CD4-positive, alpha-beta T cell (primary cell): ENCODE measurements at places on chromosomes 16 and 17.

GRCh38 chr16:27149986-27150385 lies 53.3 kb upstream of the KDM8 start:
- H3K4me1 ChIP-seq: peaks cover 6% of the 10 kb centered on the region
- no peak for DNase-seq
- no peaks in the 10 kb centered on the region for H3K36me3 ChIP-seq

GRCh38 chr16:81752225-81752875 lies 26.7 kb upstream of the PLCG2 start:
- H3K36me3 ChIP-seq: no peaks in the 10 kb centered on the region
- H3K4me3 ChIP-seq: no peak overlapping the region
- H3K27ac ChIP-seq: no peak overlapping the region
- H3K4me1 ChIP-seq: peaks cover 5% of the 10 kb centered on the region
- no peak for DNase-seq
- H3K27me3 ChIP-seq: no peaks in the 10 kb centered on the region

DNA sequence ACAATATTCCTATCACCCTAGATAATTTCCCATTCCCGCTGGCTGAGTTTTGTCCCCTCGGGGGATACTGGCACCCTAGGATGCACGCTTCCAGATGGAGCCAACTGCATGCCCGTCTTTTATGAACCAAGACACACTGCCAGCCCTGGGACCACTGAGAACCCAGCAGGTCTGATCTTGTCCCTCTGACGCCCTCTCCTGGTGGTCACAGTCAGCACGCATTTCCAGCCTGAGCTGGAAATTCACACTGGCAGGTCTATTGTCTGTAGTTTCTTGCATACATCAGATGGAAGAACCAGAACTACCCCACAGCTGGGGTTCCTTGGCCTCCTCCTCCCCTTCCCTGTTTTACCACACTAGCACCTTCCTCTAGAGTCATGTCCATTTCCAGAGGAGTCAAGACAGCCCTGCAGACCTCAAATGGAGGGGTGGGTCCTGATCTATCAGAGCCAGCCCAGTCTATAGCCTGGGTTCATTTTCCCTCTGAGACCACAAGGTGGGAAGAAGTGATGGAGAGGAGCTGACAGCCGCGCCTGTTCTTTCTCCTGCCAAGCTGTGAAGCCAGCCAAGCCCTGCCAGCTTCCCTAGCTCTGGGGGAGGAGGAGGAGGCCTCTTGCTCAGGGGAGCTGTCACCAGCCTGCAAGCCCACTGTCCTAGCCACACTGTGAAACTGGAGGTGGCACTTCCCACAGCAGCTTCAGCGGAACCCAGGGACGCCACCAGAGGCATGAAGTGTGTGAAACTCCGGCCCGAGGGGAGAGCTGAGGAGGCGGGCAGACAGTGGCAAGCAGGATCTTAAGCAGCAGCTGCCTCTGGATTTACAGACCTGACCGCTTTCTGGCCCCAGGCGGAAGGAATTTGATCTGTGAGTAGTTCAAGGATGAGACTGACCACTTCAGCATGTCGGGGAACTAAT lies 29.3 kb downstream of the MXRA7 start:
- H3K27me3 ChIP-seq: no peaks in the 10 kb centered on the region
- DNase-seq: peak; percentile 73
- H3K4me3 ChIP-seq: no peak overlapping the region

DNA sequence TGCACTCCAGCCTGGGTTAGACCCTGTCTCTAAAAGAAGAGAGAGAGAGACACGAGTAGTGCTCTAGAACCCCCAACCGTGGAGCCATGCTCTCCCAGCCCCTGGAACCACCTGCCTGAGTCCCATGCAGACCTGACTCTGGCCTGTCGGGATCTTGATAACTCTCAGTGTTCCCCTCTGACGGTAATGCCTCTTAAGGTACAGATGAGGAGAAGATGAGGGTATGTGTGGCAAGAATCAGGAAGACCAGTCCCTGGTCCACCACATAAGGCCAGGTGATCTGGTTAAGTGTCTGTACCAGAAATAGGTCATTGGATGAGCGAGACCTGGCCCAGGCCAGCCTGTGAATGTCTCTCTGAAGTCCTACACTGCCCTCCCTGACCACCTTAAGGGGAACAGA lies 18.4 kb downstream of the OSBPL7 start:
- H3K27me3 ChIP-seq: no peaks in the 10 kb centered on the region
- no peak overlapping the region for H3K4me3 ChIP-seq
- no peak for DNase-seq

GRCh38 chr16:14428043-14428442 lies 202.0 kb downstream of the PARN start:
- H3K27ac ChIP-seq: no peak overlapping the region
- DNase-seq: no peak
- no peaks in the 10 kb centered on the region for H3K27me3 ChIP-seq
- H3K36me3 ChIP-seq: peaks cover 4% of the 10 kb centered on the region

GRCh38 chr16:15559176-15559575 lies 83.8 kb downstream of the MARF1 start:
- DNase-seq: no peak
- H3K27me3 ChIP-seq: no peaks in the 10 kb centered on the region
- H3K27ac ChIP-seq: no peak overlapping the region
- H3K4me3 ChIP-seq: no peak overlapping the region

DNA sequence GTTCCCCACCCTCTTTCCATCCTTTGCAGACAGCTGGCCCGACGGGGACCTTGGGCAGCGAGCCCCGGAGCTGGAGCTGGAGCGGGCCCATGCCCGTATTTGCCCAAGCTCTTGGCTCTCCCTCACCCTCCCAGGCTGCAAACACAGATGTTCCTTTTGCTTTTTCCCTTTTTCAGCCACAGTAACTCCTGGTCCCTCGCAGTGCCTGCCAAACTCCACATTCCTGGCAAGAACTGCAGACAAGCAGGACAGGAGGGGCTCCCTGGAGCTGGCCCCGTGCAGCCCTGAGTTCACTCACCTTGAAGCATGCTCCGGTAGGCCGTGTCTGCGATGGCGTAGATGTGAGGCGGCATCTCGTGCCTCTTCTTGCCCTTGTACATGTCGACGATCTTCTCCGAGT lies 33.9 kb downstream of the MYH11 start:
- H3K27me3 ChIP-seq: no peaks in the 10 kb centered on the region
- no peaks in the 10 kb centered on the region for H3K4me1 ChIP-seq
- no peaks in the 10 kb centered on the region for H3K36me3 ChIP-seq
- no peak overlapping the region for H3K27ac ChIP-seq
- no peak overlapping the region for H3K4me3 ChIP-seq
- DNase-seq: no peak

- H3K4me3 ChIP-seq: no peak overlapping the region
- DNase-seq: no peak
- H3K4me1 ChIP-seq: no peaks in the 10 kb centered on the region
Observed at GRCh38 chr17:51819341-51820219, 338.9 kb downstream of the CA10 start.

DNA sequence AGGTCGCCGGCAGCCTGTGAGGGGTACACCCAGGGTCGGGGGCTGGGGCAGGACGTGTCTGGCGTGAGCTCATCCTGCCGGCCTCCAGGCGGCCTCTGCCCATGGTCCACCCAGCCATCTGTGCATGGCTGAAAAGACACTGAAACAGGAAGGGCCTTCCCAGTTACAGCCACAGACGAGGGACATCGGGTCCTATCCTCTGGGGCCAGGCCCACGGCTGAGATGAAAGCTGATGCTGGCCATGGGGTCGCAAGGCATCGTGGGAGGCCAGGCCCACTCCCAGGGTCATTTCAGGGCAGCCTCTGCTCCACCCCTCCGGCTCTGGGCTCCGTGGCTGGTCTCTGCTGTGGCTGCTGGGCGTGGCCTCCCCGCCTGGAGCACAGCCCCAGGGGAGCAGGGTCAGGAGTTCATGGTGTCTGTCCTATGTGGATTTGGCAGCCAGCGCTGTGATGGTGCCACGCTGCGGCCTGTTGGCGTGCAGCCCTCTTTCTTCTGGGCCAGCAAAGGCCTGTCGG lies 16.6 kb upstream of the ATP6V0C start:
- H3K4me3 ChIP-seq: no peak overlapping the region
- H3K4me1 ChIP-seq: peaks cover 7% of the 10 kb centered on the region
- H3K27me3 ChIP-seq: no peaks in the 10 kb centered on the region
- DNase-seq: no peak

GRCh38 chr16:12518241-12519175 lies 285.2 kb downstream of the CPPED1 start:
- no peaks in the 10 kb centered on the region for H3K4me1 ChIP-seq
- H3K36me3 ChIP-seq: no peaks in the 10 kb centered on the region
- H3K27me3 ChIP-seq: no peaks in the 10 kb centered on the region
- no peak for DNase-seq
- H3K27ac ChIP-seq: no peak overlapping the region

GRCh38 chr17:50166518-50167181 lies 845 bp downstream of the SGCA start:
- no peak for DNase-seq
- no peak overlapping the region for H3K4me3 ChIP-seq

DNA sequence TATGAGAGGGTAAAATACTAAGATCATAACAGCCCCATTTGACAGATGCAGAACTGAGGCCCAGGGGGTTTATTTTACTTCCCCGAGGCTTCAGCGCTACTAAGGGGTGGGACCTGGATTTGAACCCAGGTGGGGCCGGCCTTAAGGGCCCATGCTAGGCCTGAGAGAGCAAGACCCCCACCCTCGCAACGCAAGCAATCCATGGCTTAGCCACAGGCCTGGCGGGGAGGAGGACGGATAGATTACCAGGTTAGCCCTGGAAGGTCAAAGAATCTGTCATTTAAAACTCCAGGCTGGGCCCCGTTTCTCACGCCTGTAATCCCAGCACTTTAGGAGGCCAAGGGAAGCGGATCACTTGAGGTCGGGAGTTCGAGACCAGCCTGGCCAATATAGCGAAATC lies 1.9 kb upstream of the CDH3 start:
- H3K36me3 ChIP-seq: no peaks in the 10 kb centered on the region
- H3K27me3 ChIP-seq: peaks cover 63% of the 10 kb centered on the region
- DNase-seq: no peak
- H3K4me3 ChIP-seq: no peak overlapping the region
- no peak overlapping the region for H3K27ac ChIP-seq
- H3K4me1 ChIP-seq: peaks cover 27% of the 10 kb centered on the region

DNA sequence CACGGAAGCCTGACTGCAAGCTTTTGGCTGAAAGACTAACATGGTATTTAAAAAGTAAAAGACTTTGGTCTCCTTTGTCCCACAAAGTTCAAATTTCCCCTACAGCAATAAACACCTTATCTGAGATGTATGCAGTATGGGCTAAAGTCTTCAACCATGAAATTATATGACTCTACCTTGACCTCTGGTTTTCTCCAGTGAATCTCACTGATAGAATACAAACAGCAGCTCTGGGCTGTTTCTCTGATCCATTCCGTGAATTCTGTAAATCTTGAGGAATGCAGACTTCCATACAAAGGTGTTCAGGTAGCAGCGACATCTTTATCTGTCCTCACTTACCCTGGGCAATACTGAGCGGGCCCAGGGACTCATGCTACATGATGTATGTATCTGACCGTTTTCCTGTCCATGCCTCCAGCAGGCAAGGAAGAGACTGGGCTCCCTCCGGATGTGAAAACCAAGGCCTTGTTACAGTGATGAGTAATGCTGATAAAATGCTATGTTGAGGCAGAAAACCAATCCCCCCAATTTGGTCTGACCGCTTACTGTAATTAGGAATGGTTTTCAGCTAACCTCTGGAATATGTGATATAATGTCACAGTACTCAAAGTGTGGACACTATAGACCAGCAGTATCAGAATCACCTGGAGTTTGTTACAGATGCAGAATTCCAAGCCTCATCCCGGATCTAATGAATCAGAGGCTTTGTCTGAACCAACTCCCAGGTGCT lies 589.8 kb downstream of the HS3ST4 start:
- H3K27me3 ChIP-seq: no peaks in the 10 kb centered on the region
- H3K27ac ChIP-seq: no peak overlapping the region
- no peaks in the 10 kb centered on the region for H3K36me3 ChIP-seq
- DNase-seq: no peak
- H3K4me3 ChIP-seq: no peak overlapping the region
- no peaks in the 10 kb centered on the region for H3K4me1 ChIP-seq

GRCh38 chr17:49567871-49568694 lies 7.6 kb upstream of the NXPH3 start:
- H3K36me3 ChIP-seq: no peaks in the 10 kb centered on the region
- no peak overlapping the region for H3K27ac ChIP-seq
- peaks cover 25% of the 10 kb centered on the region for H3K4me1 ChIP-seq
- H3K27me3 ChIP-seq: peaks cover 4% of the 10 kb centered on the region

- no peaks in the 10 kb centered on the region for H3K36me3 ChIP-seq
- no peaks in the 10 kb centered on the region for H3K4me1 ChIP-seq
- H3K27ac ChIP-seq: no peak overlapping the region
Observed at GRCh38 chr16:86828202-86828601, 249.9 kb downstream of the FOXL1 start.

GRCh38 chr17:74304184-74304583 lies 21.8 kb upstream of the KIF19 start:
- H3K27me3 ChIP-seq: no peaks in the 10 kb centered on the region
- H3K36me3 ChIP-seq: no peaks in the 10 kb centered on the region
- DNase-seq: no peak
- H3K4me3 ChIP-seq: no peak overlapping the region
- no peak overlapping the region for H3K27ac ChIP-seq

DNA sequence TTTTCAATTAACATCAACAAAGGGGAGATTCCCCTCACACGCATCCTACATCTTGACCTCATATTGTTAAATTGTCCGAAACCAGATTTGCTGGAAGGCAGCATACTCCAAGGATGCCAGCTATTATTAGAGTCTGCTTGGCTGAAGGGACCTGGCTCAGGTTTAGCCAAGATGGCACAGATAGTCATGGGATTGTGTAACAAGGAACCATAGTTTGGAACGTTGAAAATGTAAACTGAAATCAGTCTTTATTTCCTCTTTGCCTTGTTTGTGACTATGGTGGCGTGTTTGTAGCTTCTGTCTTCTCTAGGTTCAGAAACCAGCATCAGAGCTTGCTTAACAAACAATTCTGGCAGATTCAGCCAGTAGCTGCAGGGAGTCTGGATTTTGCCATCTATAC lies 5.9 kb downstream of the ARSG start:
- no peaks in the 10 kb centered on the region for H3K36me3 ChIP-seq
- peak; percentile 44 for DNase-seq
- H3K27ac ChIP-seq: peak overlapping the region; percentile 51

DNA sequence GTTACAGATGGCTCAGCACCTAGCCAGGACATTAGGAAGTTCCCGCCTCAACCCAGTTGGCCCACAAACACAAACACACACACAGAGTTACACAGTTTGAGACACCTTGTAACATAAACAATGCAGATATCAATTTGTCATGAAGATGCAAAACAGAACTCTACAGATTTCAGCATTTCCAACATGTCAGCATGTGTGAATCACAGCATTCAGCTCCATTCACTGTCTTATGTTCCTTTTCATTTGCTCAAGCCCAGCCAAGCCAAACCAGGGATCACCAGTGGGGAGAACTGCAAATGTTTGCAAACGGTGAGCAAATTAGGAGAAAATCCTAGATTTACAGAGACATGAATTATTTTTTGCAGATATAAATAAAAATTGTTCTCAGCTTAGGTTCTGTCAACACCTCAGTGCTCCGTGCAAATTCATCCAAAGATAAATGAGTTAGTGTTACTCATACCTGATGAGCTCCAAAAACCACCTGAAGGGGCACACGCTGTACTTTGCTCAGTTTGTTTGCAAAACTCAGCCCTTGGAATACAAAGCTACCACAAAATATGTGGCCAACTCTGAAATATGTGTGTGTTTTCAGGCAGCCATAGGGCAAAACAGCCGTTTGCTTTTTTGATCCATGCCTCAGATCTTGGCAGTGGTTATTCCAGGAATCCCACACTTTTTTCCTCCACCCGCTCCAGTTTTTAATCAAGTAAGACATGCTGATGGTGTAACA lies 16.3 kb upstream of the COX10 start:
- H3K4me3 ChIP-seq: no peak overlapping the region
- no peaks in the 10 kb centered on the region for H3K36me3 ChIP-seq
- no peaks in the 10 kb centered on the region for H3K27me3 ChIP-seq
- H3K27ac ChIP-seq: no peak overlapping the region
